Cortex of kidney (tissue), 1 donor: ENCODE measurements at places on chromosomes 6 and 20.

DNA sequence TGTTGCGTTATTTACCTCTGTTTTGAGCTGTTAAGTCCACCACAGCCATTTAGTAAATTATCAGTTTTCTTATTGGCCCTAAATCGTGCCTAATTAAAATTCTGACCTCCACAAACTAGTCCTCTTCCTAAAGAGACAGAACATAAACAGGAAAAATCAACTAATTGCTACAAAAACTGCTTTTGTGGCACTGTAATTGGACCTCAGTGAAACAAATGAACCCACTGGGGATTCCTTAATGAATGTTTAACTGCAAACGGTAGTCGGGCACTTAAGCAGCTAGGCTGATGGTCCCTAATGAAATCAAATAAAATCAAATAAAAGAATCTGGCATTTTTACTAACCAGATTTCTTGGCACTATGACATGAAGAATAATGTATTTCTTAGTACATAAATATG, 513.4 kb upstream of the SLC35B3 start:
- no peak for DNase-seq

- DNase-seq = no peak
These were observed 700 bp downstream of the GUCA1B start for GRCh38 chr6:42194056-42194455.

- no peak for DNase-seq
These were observed 320.0 kb downstream of the GJA1 start for GRCh38 chr6:121755485-121755884.

DNA sequence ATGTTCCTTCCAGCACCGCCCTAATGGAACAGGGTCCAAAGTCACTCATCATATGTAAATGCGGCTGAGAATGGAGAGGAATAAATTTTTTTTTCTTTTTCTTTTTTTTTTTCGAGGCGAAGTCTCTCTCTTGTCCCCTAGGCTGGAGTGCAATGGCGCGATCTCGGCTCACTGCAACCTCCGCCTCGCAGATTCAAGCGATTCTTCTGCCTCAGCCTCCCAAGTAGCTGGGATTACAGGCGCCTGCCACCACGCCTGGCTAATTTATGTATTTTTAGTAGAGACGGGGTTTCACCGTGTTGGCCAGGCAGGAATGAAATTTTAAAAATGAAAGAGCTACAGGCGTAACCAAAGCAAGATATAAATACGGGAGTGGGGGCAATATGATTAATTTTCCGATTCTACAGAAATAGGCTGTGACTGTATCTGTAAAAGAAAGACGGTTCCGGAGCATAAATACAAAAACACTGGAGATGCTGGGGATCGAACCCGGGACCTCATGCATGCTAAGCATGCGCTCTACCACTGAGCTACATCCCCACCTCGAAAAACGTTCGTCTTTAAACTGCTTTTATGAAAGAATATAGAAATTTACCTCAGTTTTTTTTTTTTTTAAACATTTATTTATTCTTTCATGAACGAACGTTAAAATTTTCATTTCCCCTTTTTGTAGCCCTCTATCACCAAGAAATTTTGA, 132.2 kb downstream of the GPX5 start:
- DNase-seq = no peak

DNA sequence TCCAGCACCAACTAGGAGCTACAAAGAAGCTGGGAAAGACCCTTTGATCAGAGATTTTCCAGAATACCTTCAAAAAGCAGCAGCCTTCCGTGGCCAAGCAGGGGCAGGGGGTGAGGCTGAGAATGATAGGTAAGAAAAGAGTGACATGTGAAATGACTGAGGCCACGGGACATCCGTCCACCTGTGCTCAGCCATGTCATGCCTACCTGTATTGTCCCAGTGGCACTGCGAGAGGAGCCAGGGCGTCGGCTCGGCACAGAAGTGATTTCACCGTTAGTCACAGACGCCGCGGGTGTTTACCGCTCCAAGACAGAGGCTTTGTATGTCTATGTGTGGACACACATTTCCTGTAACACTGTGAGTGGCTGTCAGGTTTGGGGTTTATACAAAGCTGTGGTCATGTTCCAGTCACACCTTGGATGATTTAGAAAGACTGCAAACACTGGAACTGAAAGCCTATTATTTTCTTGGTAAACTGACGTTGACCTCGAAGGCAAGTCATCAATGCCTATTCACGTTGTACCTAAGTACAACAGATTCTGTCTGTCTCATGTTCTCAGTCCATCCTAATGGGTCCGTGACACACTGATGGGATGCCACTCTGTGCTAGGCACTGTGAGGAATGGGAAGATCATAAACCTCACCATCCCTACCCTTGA, 32.1 kb upstream of the JAG1 start:
- DNase-seq = no peak

- no peak for DNase-seq
These were observed 94.0 kb upstream of the NHSL1 start for GRCh38 chr6:138593124-138593877.

DNA sequence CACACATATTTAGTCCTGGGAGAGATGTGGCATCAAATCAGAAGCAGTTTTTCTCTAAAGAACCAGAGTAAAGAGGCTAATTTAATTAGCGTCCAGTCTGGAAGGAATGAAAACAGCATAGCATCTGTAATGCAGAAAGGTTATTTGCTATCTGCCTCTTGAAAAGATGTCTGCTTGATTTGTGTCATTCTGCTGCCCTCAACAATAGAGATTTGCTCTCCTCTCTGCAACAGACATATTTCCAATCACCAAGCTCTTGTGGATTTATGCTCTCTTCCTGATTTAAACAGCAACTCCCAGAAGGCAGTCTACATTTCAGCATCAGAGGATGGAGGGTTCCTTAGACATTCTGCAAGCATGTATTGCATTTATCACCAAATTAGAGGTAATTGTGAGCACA, 53.5 kb upstream of the AKAP12 start:
- no peak for DNase-seq

GRCh38 chr6:83127976-83128375, 60.5 kb downstream of the DOP1A start:
- no peak for DNase-seq

GRCh38 chr6:37850728-37851285, 31.3 kb downstream of the ZFAND3 start:
- no peak for DNase-seq

- DNase-seq = no peak
These were observed 68.8 kb downstream of the PFDN4 start for GRCh38 chr20:54276577-54277169.
